ENCODE measurements at places on chromosomes 4 and X.

DNA sequence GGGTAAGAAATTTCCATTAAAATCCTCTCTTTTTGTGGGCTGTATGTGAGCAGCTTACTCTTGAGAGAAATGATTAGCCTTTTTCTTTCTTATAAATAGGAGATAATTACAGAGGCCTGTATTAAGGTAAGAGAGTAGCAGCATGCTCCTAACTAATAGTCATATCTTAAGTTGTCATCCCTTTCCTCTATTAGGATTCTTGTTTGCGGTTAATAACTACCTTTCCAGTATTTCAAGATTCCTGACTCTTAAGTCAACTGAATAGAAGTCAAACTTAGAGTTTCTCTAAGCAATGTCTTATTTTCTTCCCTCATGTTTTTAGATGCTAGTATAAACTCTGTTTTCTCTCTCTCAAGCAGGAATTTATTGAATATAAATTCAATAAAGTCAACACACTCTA lies 139.9 kb upstream of the GPRIN3 start:
- DNase-seq, result no peak

DNA sequence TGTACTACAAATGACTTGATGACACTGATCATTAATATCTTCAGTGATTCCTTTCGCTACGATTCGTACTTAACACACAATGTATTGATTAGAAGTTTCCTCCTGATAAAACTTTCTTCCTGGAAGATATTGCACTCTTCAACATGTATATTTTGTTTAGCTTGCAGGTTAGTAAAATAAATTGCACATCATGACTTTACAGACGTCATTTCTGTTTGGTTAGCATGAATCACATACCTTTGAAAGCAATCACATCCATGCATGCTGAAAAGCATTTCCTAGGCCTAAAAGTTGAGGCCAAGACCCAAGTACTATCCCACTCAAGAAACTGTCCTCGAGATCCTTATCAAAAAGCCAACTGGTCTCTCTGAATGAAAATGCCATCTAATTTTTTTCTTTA lies 1841.0 kb upstream of the PCDH7 start:
- DNase-seq, result no peak

- peak; percentile 7 for DNase-seq
Observed at GRCh38 chr4:78057135-78057599, at the start of gene FRAS1. Gene FRAS1 (plus strand): TSS chr4:78057323. CDS start chr4:78058010, 687 bp downstream.

- DNase-seq, result no peak
Observed at GRCh38 chr4:14918336-14918735, 83.9 kb upstream of the CPEB2 start.

DNA sequence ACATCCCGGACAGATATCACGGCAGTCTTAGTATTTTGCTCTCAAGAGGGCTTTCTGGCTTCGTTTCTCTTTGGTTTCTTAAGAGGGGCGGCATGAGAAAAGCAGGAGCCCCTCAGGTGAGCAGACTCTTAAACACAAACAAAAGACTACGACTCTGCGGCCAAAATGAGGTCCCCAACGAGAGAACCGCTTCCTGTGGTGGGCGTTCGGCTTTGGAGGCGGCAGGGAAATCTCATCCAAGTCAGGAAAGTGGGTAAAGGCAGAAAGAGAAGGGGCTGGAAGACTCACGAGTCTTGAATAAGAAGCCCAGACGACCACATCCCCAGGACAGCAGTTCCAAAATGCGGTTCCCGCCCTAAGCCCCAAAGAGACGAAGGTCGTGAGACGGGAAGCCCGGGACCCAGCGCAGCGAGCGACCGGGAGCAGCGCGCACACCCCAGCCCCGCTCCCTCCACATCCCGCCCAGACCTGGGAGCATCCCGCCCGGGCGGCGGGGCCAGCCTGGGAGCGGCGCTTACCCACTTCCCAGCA lies 409 bp downstream of the UGDH start:
- no peak for DNase-seq

- no peak for DNase-seq
Observed at GRCh38 chr4:13539619-13540445, 4.5 kb downstream of the NKX3-2 start.
